Pancreas (tissue), 10 donors: ENCODE measurements at places on chromosomes 4 and X. TPM values are rescaled to one million over a fixed set of nuclear protein-coding genes. Genes with fewer than 3 reads are reported as not detected.

PHKA1 gene
- total RNA-seq, result 5.2 TPM

FAAH2 gene
- 18.2 TPM for total RNA-seq

NPY2R gene
- not detected for total RNA-seq

BRCC3 gene
- total RNA-seq, result 8.9 TPM

BMPR1B gene
- total RNA-seq, result 1.6 TPM

ZNF518B gene
- total RNA-seq, result 2.2 TPM

KLHL8 gene
- total RNA-seq, result 4.0 TPM

SLC4A4 gene
- total RNA-seq, result 400 TPM

ZDHHC15 gene
- 0.59 TPM for total RNA-seq

SHOX gene
- total RNA-seq, result not detected

GPR50 gene
- total RNA-seq, result not detected

SLITRK4 gene
- total RNA-seq, result 1.0 TPM

HSFX1 gene
- total RNA-seq, result 1.2 TPM

TMEM175 gene
- total RNA-seq, result 10.0 TPM

PDZD4 gene
- total RNA-seq, result 0.79 TPM

WAS gene
- 7.5 TPM for total RNA-seq

MAGEB17 gene
- total RNA-seq, result 0.65 TPM

SETD7 gene
- total RNA-seq, result 14.5 TPM

CABS1 gene
- not detected for total RNA-seq

FRMPD3 gene
- 0.23 TPM for total RNA-seq

CD38 gene
- total RNA-seq, result 0.38 TPM

RNF128 gene
- total RNA-seq, result 13.3 TPM

DNASE1L1 gene
- 13.6 TPM for total RNA-seq

DCTD gene
- total RNA-seq, result 65.2 TPM

ZCCHC18 gene
- total RNA-seq, result 1.3 TPM

DACH2 gene
- total RNA-seq, result 0.32 TPM

IGSF1 gene
- 2.0 TPM for total RNA-seq

GPAT3 gene
- total RNA-seq, result 2.0 TPM

PPA2 gene
- total RNA-seq, result 40.3 TPM

RTL9 gene
- total RNA-seq, result not detected

GAGE1 gene
- not detected for total RNA-seq
